Activated T-cell treated with anti-CD3 and anti-CD28 coated beads for 24 hours (primary cell): ENCODE measurements at places on chromosomes 4 and X.

DNA sequence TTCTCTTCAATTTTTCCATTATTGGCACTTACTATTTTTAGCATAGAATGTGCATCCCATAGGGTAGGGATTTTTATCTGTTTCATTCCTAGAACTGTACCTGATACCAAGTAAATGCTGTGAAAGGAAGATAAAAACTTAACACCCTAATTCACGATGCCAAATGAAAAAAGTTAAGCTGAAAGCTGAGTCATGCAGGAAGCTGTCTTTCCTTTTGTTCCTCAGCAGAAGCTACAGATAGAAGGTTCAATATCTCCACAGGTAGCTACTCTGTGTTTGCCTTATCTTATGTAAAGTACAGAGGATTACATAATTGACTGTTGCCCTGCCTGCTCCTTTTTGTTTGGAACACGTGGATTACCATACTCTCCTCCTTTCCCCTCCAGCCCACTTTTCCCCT, 77.0 kb downstream of the LRP2BP start:
- no peak for DNase-seq

DNA sequence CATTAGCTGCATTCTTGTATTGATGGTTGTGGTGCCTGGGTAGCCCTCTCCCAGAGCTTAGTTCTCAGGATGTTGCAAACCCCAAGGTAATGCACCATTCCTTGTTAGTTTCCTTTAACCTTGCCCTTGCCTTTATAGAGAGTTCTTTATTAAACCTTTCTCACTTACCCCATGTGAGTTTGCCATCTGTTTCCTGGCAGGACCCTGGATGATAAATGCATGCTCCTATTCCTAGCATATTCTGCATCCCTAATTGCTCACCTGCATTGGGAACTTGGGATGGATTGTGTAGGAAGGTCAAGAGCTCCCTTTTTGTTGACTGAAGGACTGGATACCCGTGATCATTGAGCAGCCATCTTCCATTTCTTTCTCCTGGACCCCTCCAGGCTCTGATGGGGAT, 59.9 kb upstream of the AP1S2 start:
- DNase-seq, result no peak

GRCh38 chr4:89640620-89641366, 196.2 kb downstream of the SNCA start:
- no peak for DNase-seq

DNA sequence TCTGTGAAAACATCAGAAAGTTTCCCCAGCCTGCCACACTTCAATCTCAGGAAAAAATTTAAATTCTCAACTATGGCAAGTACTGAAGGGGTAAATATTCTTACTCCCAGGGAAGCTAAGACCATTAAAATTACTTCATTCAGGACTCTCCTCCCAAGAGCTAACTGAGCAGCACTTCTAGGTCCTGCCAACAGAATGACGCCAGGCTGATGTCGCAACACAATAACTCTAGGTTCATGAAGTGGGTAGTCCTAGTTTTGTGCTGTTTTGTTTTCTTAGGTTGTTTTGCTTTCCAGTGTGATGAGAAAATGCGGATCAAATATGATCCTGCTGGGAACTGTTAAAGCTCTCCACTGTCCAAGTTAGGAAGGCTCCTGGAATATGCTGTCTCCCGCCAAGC, 180.0 kb downstream of the NKX6-1 start:
- DNase-seq, result no peak

DNA sequence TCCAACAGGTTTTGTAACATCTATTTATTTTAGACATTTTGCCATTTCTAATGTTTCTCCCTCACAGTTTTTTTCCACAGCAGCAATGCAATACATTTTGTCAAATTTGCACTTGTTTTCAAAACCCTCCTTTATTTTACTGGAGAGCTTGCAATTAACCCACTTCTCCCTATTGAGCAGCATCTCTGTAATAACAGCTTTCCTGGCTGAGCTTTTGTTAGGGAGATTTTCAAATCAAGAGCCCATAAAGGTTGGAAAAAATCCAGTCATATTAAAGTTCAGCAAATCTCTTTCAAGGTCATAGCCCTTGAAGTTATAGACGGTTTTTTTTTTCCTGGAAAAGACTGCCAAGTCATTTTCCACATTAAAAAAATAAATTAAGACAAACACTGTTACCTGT, 450.6 kb upstream of the TENM3 start:
- no peak for DNase-seq
